ENCODE measurements at places on chromosomes 6 and 20.

- DNase-seq, result no peak
These were observed 1.9 kb downstream of the DDAH2 start for GRCh38 chr6:31727034-31727716.

DNA sequence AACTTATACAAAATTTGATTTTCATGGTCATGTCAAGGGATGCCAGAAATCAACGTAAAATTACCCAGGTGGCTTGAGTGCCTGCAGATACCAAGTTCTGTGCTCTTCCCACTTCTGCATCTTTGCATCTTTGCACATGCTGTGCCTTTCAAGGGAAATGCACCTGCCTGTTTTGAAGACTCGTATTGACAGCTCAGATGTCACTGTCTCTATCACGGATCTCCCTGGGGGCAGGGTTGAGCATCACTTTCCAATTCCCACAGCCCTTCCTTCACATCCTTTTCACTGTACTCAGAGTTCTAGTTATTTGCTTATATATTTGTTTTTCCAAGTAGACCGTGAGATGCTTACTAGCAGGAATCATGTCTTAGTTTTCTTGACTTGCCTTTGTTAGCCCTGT, 274.2 kb downstream of the CDH26 start:
- no peak for DNase-seq

DNA sequence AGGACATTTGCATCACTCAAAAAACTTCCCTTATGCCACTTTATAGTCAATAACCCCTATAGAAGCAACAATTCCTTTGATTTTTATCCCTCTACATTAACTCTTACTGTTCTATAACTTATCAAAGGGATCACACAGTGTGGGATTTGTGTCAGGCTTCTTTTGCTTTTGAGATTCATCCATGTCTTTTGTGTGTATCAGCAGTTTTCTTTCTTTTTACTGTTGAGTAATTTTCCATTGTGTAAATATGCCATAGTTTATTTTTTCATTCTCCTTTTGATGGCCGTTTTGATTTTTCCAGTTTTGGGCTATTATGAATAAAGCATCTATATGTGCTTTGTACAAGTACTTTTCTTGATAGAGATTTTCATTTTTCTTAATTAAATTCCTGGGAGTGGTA, 657.9 kb downstream of the EPM2A start:
- DNase-seq, result no peak

DNA sequence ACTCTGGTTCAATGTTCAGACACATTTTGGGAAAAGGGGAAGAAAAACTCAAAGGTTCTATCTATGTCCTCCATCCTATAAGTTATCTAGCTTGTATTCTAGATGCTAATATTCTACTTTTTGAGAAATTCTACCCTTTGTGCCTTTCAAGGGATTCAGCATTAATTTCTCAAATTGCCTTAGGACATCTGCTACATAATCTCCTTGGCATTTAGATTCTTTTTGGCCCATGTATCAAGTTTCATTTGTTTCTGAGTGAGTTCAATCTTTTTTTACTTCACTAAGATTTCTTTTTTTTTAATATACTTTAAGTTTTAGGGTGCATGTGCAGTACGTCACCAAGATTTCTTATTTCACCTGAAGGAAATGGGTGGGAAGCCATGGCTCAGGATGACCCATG, 232.7 kb upstream of the TENT5A start:
- no peak for DNase-seq

Measured in stimulated activated CD8-positive, alpha-beta memory T cell treated with anti-CD3 and anti-CD28 coated beads, Interleukin-4, amount 100 ng/mL, for 4 hours (primary cell).